Stimulated activated CD4-positive, alpha-beta T cell treated with anti-CD3 and anti-CD28 coated beads, Interleukin-15, amount 100 ng/mL, for 1 hour (primary cell): ENCODE measurements at places on chromosomes 6 and 20.

- DNase-seq, result no peak
These were observed 164.8 kb upstream of the AKAP12 start for GRCh38 chr6:151075005-151075404.

DNA sequence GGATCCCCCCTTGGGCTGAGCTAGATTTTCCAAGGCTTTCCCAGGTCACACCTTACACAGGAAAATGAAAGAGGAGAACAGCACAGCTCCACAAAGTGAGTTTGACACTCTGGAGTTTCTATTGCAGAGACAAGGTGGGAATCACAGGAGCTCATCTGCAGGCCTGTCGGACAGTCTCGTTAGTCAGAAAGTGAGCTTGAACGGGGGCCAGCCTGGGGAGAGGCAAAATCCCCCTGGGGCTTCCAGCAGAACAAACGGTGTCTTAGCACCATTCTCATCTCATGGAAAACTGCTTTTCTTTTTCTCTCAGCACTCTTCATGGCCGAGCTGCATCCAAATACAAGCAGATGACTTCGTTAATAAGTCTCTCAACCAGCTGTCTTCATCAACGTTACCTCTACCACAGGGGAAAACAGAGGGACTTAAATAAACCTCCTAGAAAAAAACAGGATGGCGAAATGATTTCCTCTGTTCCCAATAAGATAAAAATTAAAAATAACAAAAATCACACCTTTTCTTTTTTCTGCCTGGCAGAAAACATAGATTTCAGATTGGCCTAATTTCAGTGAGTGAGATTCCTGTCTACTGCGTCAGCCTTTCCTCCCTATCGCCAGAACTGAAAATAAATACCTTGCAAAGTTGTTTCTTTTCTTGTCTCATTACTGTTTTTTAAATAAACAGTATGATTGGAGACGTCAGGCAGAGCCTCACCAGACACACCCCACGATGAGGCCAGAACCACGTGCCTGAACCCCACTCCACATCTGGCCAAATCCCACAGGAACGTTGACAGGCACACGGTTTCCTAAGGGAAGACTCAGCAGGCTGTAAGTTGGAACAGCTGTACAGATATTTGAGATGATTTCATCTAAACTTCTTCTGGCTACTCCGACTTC is 219.0 kb downstream of the TTLL2 start:
- DNase-seq, result no peak

DNA sequence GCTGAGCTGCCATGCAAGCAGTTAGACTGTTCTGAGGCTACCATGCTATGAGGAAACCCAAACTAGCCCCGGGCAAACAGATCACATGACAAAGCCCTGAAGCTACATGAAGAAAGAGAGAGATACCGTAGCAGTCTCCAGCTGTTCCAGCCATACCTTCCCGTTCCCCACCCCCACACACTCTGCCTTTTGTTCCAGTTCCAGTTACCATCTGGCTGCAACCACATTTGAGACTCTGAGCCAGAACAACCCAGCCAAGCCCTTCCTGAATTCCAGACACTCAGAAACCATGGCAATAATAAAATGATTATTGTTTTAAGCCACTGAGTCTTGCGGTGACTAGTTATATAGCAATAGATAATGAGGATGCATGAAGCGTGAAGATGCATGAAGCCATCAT is 28.3 kb downstream of the RIN2 start:
- DNase-seq, result no peak

- no peak for DNase-seq
These were observed 59.6 kb downstream of the SPTLC3 start for GRCh38 chr20:13068336-13068735.

- no peak for DNase-seq
These were observed 3.3 kb upstream of the ULBP3 start for GRCh38 chr6:150072201-150072600.

DNA sequence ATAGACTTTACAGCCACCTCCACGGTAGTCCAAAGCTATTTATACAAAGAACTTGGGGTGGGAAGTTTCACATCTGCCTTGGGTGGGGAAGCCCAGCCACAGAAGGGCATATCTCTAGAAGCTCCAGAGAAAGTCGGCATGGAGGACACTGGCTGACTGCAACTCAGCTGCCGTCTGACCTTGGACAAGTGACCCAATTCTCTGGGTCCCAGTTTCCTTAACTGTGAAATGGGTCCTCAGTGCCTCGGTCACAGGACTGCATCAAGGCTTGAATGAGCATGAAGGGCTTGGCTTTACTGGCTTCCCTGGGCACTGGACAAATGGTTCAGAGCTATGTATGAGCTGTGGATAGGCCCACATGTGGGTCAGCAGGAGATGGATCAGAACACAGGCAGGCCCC is 58.6 kb downstream of the NOL4L start:
- no peak for DNase-seq

DNA sequence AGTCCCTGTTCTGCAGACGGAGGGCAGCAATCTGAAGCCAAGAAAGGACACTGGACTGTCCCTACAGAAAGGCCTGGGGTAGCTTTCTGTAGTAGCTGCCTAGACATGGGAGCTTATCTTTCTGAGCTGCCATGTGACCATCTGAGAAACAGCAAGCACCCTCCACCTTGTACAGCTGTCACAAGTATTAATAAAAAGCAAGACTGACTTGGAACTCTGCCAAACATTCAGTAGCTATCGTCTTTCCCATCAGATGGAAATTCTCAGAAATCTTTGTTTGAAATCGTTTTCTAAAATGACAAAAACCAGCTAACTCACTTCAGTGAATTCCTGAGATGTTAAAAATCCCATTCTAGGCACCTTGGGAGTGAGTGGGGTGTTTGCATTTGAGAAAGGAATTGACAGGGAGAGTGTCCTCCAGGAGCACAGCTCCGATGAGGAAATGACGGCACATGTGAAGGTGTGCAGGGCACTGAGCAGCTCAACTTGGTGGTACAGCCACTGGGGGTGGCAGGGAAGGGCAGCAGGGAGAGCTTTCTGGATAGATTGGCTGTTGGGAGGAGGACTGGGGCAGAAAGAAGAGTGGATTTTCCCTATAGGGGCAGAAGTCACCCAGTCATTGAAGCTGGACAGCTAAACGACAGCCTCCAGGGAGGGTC is 24.5 kb downstream of the ACSS1 start:
- no peak for DNase-seq

DNA sequence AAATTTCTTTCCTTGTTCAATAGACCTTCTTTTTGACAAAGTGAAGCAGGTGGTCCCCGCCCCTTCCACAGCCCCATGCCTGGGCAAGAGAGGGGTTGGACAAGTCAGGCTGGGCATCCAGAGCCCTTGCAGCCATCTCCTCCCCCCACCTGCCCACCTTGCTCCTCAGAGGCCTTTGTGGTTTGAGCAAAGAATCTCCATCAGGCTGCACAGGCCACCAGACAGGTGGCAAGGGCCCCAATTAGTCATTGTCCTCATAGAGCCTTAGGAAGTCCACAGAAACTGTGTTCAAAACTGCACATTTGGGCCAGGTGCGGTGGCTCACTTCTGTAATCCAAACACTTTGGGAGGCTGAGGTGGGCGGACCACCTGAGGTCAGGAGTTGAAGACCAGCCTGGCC is 1.5 kb upstream of the MAPK13 start:
- no peak for DNase-seq

DNA sequence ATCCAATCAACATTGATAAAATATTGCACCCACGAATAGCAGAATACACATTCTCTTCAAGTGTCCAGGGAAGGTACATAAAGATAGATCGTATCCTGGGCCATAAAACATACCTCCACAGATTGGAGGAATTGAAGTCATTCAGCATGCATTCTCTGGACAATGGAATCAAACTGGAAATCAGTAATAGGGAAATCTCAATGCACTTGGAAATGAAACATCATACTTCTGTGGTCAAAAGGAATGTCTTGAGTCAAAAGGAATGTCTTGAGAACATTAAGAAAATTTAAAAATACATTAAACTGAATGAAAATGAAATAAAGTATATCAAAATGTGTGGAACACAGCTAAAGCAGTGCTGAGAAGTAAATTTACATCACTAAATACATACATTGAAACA is 138.8 kb downstream of the TFAP2A start:
- DNase-seq, result no peak

DNA sequence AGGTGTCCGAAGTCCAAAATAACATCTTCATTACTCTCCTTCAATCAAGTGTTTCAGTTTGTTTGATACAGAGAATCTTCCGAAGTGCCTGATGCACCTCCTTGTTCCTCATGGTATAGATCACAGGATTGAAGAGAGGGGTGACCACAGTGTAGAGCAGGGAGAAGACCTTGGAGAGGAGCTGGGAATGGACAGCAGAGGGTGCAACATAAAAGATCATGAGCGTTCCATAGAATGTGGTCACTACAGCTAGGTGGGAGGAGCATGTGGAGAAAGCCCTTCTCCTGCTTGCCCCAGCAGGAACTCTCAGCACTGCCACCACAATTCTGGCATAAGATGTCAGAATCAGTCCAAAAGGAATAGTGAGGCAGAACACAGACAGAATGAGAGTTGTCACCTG is 11.9 kb downstream of the OR12D1 start:
- no peak for DNase-seq
